ENCODE measurements at places on chromosomes 7 and 10.

DNA sequence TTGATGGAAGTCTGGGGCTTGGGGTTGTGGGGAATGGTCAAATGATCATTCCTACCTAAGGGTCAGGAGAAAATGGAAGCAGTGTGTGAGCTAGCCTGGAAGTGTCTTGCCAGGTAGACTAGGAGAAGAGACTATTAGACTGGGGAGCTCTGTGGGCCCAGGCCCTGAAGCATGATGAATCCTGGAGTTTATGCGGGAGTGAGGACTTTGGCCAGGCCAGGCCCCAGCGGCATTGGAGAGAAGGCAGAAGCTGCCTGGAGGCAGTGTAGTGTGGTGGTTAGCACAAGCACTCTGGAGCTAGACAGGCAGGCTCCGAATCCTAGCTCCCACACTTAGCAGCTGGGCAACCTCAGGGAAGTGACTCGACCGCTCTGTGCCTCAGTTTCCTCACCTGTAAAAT, 29.3 kb downstream of the ZMIZ1 start:
- DNase-seq: no peak

GRCh38 chr7:142910481-142910880, 23.1 kb downstream of the TRPV5 start:
- DNase-seq: peak; percentile 73

GRCh38 chr10:75294031-75294437, 58.3 kb upstream of the COMTD1 start:
- DNase-seq: no peak

- peak; percentile 62 for DNase-seq
Measured at GRCh38 chr10:95601116-95601719, 40.0 kb upstream of the SORBS1 start.

DNA sequence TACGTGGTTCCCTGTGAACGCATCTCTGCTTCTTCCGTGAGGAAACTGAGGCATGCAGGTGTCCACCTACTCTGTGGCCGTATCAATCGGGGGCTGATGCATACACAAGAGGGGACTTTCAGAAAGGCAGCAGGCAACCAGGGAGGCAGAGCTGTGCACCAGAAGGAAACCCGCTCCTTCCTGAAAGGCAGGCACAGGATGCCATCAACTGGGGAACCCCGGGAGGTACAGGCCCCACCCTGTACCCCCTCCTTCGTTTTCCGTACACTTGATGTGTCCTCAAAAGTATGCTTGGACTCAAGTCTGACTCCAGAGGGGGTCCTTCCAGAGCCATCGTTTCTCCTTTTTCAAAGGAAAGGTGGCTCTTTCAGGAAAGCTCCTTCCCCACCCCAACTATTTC, 59.5 kb downstream of the ASB13 start:
- DNase-seq: no peak

DNA sequence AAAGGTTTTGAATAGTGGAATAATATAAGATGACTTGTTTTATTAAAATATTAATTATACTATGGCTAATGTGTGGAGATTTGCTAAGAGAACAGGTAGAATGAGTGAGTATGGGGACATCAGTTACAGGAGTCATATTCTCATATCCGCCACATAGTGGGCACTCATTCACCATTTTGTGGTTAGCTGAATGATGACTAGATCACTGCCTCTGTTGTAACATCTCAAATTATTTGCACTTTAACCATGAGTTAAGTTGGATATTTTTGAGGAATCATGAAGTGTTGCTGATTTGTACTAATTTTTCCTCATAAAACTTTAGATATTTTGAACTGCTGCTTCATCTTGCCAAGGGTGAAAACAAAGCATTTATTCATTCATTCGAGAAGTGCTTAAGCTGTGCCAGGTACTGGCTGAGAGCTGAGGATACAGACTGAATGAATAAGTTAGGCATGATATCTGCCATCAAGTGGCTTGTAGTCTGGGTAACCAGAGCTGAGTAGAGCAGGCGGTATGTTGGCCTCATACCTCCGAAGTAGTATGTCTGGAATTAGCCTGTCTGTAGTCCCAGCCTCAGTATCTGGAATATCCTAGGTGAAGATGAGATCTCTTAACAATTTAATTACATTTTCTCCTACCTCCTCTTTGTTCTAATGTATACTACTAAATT, 100.5 kb downstream of the ZEB1 start:
- no peak for DNase-seq

DNA sequence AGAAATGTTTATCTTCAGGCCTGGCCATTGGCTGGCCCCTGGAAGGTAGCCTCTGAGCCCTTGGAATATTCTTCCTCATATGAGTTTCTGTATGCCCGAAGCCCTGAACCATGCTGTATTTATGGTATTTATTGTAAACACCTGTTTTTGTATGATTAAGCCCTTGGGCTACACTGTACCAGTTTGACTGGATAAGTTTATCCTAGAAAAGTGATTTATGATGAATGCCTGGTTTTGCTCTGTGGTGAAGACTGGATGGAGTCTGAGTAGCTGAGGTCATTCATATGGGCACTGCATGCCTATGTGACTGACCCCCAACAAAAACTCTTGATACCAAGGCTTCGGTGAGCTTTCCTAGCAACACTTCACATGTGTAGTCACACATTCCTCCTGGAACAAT, 66.7 kb downstream of the CASD1 start:
- DNase-seq: no peak

- no peak for DNase-seq
Measured at GRCh38 chr10:104334965-104335650, 3.2 kb downstream of the ITPRIP start.

GRCh38 chr7:33932221-33932620, 26.9 kb downstream of the BMPER start:
- DNase-seq: no peak

DNA sequence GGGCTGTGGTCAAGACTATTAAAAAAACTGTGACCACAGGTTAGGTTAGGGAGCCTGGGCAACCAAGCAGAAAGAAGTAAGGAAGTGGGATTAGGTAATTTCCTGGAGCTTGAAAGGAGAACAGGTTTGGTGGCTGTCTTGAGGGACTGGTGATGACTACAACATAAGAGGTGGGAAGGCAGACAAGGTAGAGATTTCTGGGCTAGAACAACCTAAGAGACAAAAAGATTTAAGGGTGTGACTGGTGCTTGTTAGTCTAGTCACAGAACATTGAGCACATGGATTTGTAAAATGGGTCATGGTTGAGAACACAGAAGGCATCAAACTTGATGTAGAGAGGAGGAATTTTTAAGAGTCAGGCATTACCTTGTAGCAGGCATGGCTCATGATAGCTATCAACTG, 123.7 kb upstream of the ASAH2 start:
- DNase-seq: no peak

- no peak for DNase-seq
Measured at GRCh38 chr7:66518151-66518691, 110.5 kb upstream of the KCTD7 start.

DNA sequence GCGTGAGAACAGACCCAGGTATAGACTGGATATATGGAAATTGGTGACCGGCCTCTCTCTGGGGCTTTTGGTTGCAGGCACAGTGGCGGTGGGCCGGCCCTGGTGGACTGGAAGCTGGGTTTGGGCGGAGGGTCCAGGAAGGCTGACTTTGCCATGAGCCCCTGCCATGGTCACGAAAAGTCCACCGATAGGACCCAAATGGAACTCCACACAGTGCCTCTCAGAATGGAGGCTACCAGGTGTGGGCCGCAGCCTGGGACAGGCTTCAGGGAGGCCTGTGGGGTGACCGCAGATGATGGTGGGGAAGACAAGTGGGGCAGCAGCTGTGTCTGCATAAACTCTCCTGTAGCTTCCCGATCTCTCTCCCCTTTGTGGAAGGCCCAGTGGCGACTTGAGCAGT, 123.2 kb downstream of the DNAJB6 start:
- DNase-seq: no peak

- DNase-seq: no peak
Measured at GRCh38 chr7:50022991-50023390, 70.1 kb downstream of the ZPBP start.

DNA sequence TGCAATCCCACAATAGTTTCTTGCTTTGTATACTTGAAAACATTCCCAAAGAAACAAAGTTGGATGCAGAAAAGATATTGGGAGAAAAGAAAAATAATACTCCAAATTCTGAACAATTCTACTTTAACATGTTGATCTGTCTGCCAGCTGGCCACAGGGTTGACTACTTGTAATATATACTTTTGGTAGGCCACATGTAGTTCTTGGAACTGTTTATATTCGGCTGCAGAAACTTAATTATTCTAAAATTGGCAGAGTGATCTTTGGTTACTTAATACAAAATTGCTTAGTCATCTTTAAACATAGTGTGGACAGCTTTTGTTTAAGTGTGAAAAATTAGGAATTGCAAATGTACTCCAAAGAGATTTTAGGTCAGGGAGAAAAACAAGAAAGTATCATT, 76.0 kb downstream of the CALD1 start:
- no peak for DNase-seq

DNA sequence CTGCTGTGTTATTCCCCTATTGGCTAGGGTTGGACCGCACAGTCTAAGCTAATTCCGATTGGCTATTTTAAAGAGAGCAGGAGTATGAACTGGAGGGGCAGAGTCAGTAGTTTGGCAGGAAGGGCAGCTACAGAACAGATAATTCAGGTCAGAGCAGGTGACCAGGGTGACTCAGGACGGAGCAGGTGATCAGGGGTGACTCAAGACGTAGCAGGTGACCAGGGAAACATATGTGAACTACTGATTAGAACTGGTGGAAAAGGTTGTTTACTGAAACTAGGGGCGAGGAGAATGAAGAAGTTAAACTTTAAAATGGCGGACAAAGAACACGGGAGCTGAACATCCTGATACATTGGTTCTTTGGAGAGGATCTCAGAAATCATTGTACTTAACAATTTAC, 102.3 kb downstream of the CCDC7 start:
- no peak for DNase-seq

- DNase-seq: peak; percentile 29
Measured at GRCh38 chr10:70063418-70064098, 10.9 kb downstream of the MACROH2A2 start.

DNA sequence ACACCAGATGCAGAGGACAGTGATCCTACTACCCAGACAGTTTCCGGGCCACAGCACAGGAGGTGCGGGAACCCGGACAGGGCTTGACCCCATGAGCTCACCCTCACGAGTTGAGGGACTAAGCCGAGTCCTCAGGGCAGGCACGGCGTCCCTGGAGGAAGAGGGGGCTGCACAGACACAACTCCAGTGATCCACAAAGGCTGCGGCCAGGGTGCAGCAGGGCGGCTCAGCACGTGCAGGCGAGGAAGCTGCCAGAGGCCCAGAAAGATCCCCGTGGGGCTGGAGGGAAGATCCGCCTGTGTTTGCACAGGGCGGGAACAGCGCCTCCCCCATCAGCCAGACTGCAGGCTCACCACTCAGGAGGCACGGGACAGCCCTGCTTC, 45.9 kb upstream of the TMEM72 start:
- DNase-seq: no peak

DNA sequence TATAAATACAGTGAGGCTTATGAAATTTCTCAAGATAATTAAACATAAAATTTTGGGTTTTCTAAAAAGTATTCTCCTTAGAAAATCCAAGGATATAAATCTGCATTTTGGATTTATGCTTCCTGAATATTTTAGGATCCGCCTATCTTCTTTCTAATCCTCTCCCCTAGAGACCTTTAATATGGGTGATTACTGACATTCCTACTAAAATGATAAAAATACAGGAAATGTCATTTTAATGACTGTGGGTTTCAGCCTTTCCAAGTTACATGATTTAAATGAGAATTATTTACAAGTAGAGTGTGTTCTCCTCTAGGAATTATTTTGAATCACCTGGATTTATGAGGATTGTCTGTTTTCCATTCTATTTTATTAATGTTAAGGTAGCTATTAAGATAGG, 150.4 kb downstream of the C7orf25 start:
- DNase-seq: no peak

DNA sequence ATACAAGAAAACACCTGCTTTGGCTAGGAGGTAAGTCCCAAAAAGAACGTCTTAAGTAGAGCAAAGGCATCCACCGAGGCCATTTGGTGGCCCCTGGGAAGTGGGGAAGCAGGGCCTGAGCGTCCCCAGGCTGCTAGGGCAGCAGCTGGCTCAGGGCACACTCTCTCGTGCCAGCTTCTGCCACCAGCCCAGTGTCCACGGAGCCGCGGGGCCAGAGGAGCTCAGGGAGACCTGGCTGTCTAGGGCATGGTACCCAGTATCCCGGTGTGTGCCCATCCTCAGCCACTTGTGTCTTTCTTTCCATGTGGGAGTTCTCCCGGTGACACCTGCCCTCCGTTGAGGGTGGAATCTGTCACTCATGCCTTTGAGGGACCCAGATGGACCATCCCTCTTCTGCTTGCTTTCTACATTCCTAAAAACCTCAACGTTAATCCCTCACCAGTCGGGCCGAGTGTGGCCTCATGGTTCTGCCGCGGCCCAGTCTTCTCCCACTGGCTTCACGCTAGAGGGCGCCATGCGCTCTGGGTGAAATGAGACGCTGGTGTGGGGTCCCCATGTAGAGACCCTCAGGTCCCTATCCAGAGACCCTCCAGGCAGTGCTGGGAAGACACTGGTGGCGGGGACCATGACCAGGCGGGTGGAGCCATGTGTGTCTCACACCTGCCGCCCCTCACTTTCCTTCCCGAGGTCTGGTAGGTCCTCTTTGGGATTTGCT, 9.5 kb upstream of the AP5Z1 start:
- no peak for DNase-seq

DNA sequence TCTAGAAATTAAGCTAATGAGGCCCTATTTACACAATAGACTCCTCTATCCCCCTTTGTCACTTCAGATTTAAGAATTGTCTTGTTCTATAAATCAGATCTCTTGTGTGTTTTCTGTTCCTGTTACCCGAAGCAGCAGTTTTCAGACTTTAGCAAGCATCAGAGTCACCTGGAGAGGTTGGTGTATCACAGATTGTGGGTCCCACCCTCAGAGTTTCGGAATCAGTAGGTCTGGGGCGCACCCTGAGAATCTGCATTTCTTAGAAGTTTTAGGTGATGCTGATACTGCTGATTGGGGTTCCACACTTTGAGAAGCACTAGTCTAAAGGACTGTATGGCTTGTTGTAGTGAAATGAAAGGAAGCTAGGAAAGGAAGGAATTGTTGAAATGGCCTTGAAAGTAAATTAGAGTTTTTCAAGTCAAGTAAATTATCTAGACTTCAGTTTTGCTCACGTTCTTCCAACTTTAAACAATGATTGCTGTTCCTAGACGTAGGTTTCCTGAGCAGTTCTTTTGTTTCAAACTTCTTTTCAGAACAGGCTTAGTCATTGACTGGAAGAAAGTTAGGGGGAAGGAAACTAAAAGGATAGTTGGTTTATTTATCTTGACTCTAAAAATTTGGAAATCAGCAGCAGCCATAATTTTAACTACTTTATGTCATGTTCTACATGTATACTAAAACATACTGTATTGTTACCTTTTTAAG, 15.7 kb downstream of the BPGM start:
- DNase-seq: no peak

- no peak for DNase-seq
Measured at GRCh38 chr7:24703296-24703695, 54.0 kb downstream of the GSDME start.

DNA sequence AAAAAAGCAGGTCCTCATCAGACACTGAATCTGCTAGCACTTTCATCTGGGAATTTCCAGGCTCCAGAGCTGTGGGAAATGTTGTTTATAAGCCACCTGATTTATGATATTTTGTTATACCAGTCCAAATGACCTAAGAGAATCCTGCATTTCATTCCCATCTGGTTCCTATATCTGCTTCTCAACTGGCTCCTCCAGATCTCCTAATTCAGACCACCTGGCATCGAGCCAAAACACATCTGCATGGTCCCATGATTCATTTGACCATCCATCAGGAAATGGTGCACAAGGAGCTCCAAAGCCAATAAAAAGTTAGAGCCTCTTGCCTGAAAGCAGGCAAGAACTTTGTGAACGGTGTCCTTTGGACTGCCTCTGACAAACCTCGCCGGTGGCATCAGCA, 108.9 kb downstream of the IPMK start:
- DNase-seq: no peak

- no peak for DNase-seq
Measured at GRCh38 chr7:4286351-4286750, 395.7 kb upstream of the FOXK1 start.

All from inflammatory macrophage treated with lipopolysaccharide for 4 hours (primary cell).